HTR-8/SVneo (cell line): ENCODE measurements at places on chromosomes 6 and 20.

- no peak for DNase-seq
Observed at GRCh38 chr6:75281653-75282052, 2.9 kb downstream of the TMEM30A start.

- DNase-seq: no peak
Observed at GRCh38 chr6:152571089-152571488, 66.1 kb downstream of the SYNE1 start.

- DNase-seq: no peak
Observed at GRCh38 chr6:131383421-131384411, 189.3 kb upstream of the ARG1 start.

DNA sequence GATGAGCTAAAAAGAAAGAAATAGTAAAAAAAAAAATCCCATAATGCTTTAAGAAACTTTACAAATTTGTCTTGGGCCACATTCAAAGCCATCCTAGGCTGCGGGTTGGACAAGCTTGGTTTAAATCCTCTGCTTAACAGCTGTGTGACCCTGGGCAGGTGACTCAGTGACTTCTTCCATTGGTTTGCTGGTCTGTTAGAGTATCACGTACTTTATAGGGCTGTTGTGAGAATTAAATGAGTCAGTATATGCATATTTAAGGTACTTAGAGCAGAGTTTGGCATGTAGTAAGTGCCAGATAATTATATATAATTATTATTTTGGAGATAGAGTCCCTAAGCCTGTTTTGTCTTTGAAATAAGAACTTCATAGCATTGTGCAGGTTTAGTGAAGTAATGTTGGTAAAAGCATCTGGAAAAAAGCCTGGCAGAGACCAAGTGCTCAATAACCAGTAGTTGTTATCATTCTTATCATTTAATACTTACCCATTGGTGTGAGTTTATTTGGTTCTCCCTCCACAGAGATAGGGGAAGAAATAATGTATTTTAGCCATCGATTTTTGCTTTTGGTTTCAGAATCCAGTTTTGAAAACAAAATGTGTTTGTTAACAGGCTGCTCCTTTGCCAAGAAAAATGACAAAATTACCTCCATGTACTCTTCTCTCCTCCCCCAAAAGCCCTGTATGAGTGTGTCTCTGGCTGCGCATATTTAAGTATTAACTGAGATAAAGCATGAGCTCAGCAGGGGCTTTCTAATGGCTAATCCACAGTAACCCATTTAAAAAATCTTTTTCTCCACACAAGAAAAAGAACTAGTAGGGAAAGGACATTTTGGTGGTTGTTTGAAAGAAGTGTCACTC is 67.2 kb downstream of the FOXO3 start:
- DNase-seq: no peak

- DNase-seq: no peak
Observed at GRCh38 chr6:2546901-2547300, 203.8 kb downstream of the MYLK4 start.

DNA sequence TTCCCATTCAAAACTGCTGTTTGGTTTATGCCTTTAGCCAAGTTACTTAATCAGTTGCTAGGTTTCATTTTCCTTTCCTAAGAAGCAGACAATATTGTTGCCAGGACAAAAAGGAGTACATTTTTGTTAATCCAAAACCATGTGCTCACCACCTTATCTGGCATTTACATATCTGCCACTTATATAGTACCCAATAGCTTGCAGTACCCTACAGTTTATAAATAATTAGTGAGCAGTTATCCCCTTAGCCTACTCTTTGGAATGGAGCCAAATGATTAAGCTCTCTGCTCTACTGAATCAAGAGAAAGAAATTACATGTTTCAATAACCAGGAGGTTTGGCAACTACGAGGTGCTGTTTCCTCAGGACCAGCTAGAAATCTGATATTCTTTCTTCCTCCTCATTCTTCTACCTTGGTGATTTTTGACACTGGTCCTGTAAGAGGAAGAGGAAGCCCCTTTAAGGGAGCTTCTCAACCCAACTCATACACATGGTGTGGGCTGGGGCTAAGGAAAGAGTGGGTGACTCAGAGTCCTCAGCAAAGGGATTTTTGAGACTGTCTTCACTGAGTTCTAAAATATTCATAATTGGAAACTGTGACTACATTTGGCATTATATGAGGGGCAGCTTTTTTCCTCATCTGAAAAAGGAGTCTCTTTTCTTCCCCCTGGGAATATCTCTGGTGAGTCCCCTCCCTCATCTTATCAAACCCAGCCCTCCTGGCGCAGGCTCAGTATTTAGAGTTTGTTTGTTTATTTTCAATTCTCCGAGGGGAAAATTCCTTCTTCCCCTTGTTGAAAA is 1.5 kb downstream of the ZNFX1 start:
- peak; percentile 75 for DNase-seq

- DNase-seq: peak; percentile 60
Observed at GRCh38 chr6:150417899-150418826, 49.4 kb downstream of the IYD start.

- no peak for DNase-seq
Observed at GRCh38 chr6:169868458-169868857, 117.0 kb downstream of the ERMARD start.
